Uterus (tissue), 4 donors: ENCODE measurements at places on chromosomes 6 and 20. TPM values are rescaled to one million over a fixed set of nuclear protein-coding genes. Genes with fewer than 3 reads are reported as not detected.

- DNase-seq: no peak
- H3K27me3 ChIP-seq: no peaks in the 10 kb centered on the region
- H3K4me1 ChIP-seq: no peaks in the 10 kb centered on the region
- H3K27ac ChIP-seq: no peak overlapping the region
These were observed 21.8 kb downstream of the PKHD1 start for GRCh38 chr6:52065621-52066020.

DNA sequence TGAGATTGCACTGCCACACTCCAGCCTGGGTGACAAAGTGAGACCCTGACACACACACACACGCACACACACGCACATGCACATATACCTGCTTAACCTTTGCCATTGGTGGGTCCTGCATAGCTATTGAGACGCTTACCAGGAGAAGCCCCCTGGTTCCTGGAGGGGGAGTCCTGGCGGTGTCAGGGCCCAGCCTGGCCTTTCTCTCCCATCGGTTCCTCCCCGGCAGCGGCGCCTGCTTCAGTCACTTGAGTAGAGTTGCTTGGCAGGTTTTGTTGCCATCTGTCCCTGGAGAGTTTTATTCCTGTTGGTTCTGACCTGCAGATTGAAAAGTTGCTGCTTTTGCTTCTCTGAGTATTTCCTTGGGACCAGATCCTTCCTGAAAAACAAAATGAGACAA is 20.6 kb upstream of the FAM209A start:
- no peaks in the 10 kb centered on the region for H3K4me1 ChIP-seq
- no peak overlapping the region for H3K4me3 ChIP-seq
- no peak overlapping the region for H3K27ac ChIP-seq
- H3K36me3 ChIP-seq: no peaks in the 10 kb centered on the region

DNA sequence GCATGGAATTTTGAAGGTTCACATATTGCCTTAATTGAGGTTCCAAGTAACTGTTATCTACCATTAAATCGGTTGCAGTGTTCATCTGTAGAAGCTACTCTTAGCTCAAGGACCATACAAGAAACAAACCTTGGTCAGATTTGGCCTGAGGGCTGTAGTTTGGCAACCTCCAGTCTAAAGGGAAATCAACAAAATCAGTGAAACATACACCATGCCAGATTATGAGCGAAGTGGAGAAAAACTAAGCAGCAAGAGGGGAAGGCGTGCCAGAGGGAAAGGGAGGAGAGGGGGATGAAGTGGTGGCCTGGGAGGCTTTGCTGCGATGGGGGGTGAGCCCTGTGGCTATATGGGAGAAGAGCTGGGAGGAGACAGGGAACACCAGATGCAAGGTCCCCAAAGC is 8.8 kb upstream of the SNAI1 start:
- H3K4me1 ChIP-seq: no peaks in the 10 kb centered on the region
- no peak overlapping the region for H3K4me3 ChIP-seq
- no peak for DNase-seq
- H3K27ac ChIP-seq: no peak overlapping the region

GRCh38 chr6:150377211-150377781 is 8.5 kb downstream of the IYD start:
- H3K27ac ChIP-seq: no peak overlapping the region
- H3K36me3 ChIP-seq: no peaks in the 10 kb centered on the region
- no peaks in the 10 kb centered on the region for H3K4me1 ChIP-seq
- H3K4me3 ChIP-seq: no peak overlapping the region
- H3K27me3 ChIP-seq: no peaks in the 10 kb centered on the region

Gene EXOC2
- 23.2 TPM for total RNA-seq
